AG10803 (cell line): ENCODE measurements at places on chromosomes 7 and 10.
A peak's percentile ranks its signal among the peaks of the same experiment; 100 is the strongest.

- DNase-seq, result no peak
Measured at GRCh38 chr7:90841759-90842429, 245.8 kb downstream of the CDK14 start.

DNA sequence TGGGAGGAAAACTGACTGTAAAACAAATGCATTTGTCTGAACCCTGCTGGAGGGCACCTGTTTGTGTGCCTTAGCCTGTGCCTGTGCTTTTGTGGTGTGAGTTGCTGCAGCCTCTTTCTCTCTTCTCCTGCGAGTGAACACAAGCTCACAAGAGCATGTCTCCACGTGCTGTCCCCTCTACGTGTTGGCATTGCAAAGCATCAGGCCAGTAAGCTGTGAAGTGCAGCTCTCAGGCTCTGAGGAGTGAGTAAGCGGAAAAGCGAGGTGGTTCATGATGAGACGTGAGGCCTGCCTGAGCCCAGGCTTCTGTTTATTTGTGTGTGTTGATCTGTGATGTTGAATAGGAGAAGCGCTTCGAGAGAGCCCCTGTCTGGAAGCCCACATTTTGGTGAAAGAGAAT, 85.6 kb upstream of the PDCD4 start:
- no peak for DNase-seq

DNA sequence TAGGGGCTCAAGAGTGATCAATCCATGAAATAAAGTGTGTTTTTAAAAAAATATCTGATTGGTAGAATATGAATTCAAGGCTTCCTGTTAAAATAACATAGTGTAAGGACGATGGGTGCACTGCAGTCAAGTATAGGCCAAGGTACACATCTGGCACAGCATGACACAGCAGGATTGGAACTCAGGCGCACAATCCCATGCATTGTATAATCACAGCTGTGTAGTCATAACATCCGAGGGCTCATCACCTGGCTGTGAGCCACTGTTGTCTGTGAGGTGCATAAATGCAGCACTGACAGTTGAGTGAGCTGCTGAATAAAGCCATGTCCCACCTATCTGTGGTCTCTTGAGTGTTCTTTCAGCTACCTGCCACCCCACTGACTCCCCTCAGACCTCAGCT, 142.3 kb upstream of the HPS1 start:
- peak; percentile 71 for DNase-seq

GRCh38 chr10:56561336-56561735, 200.3 kb upstream of the ZWINT start:
- DNase-seq, result no peak

DNA sequence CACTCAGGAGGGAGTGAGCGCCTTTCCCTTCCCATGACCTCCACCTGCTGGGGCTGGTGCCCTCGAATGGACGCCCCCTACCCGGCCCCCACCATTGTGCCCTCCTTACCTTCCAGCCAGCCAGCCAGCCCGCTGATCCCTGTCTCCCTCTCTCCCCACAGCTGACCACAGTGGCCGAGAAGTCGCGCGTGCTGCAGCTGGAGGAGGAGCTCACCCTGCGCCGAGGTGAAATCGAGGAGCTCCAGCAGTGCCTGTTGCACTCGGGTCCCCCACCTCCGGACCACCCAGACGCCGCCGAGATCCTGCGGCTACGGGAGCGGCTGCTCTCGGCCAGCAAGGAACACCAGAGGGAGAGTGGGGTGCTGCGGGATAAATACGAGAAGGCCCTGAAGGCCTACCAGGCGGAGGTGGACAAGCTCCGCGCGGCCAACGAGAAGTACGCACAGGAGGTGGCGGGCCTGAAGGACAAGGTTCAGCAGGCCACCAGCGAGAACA, 77.9 kb upstream of the GTF2IRD1 start:
- DNase-seq, result no peak

DNA sequence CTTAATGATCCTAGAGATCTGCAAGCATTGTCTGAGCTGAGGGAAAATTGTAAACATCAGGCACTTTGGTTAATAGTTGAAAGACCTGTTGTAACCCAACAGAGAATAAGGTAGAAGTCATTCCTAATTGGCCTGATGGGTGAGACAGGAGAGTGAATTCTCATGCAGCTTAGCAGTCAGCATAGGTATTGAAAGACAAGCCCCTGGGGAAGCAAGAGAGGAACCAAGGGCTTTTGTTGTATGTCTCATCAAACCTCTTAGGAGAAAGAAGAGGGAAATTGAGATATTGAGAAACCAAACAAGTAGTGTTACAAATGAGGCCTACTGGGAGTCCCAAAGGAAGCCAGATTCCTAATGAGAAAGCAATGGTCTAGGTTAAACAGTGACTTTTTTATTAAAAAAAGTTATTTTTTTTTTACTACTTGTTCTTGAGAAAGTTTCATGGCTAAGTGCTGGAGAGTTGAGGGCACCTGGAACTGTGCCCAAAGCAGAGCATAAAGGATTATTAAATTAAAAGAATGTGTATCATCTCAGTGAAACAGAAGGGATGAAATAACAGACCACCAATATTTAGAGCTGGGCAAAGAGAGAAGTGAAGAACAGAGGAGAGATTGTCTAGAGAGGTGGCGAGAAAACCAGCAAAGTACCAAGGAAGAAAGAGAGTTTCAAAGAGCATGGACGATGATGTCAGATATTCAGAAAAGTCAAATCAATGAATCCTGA, 168.9 kb downstream of the CDK14 start:
- DNase-seq, result no peak

GRCh38 chr7:835485-836401, 3.5 kb downstream of the SUN1 start:
- DNase-seq, result peak; percentile 28

- no peak for DNase-seq
Measured at GRCh38 chr10:80718024-80718423, 180.3 kb downstream of the SH2D4B start.

DNA sequence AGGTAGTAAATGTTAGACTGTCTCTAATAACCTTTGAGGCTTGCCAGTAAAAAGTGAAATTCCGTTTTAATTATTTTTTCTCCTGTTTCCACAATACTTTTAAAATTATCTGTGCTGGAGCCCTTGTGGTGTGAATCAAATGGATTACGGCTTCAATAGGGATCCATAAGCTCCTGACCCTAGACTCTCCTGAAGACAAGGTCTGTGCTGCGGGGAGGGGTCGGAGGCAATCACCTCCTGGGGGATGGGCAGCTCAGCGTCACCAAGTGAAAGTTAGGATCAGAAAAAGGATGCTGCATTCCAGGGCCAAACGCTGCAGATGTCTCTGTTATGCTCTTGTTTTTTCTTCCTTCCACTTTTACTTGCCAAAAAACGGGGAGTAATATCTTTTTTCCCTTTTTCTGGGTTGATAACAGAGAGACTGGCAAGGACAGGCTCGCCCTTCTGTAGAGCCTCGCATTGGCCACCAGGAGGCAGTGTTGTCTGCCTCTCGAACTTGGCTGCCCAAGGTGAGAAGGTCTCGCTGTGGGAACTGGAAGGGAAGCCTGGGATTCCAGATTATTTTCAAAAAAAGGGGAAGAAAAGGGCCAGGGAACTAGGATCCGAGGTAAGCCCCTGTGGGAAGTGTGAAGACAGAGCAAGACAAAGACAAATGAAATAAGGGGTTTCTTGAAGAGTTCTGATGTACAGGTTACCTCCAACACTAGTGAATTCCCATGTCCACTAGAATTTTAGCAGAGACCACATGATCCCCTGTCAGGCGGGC, 621.9 kb downstream of the ACTR3B start:
- DNase-seq, result no peak

DNA sequence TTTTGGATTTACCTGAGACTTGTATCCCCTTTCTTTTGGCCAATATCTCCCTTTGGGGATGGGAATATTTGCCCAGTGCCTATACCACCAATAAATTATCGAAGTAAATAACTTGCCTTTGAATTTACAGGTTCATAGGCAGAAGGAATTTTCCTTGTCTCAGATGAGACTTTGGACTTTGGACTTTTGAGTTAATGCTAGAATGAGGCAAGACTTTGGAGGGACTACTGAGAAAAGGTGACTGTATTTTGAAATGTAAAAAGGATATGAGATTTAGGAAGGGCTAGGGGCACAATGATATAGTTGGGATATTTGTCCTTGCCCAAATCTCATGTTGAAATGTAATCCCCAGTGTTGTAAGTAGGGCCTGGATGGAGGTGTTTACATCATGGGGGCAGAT, 384.5 kb upstream of the GHITM start:
- DNase-seq, result no peak

DNA sequence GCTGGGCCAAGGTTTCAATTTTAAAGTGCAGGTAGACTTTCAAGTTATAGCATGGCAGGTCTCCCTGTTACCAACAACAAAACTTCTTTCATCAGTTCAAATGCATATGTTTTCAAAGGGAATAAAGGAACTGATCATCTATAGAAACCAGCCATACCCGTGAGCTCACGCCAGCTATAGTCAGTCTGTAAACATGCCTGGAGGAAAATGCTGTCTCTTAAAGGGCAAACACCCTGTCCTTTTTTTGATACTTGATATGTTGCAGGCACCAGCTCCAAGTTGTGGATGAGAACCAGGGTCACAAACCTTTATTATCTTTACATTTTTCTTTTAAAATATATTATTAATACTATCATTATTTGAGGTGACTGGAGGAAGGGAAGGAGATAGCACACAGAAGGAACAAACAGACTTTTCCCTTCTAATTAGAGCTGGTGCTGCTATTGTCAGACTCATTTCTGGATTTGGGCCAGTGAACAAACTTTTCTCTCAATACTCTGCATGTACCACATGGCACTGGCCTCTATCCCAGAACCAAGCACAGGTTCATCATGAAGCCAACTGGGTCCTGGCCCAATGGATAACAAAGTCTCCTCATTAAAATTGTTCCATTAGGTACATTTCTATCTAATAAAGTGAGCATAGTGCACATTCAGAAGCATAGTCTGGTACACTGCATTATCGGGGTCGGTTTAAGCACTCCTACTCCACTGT, 1102.4 kb downstream of the SORCS3 start:
- DNase-seq, result no peak

DNA sequence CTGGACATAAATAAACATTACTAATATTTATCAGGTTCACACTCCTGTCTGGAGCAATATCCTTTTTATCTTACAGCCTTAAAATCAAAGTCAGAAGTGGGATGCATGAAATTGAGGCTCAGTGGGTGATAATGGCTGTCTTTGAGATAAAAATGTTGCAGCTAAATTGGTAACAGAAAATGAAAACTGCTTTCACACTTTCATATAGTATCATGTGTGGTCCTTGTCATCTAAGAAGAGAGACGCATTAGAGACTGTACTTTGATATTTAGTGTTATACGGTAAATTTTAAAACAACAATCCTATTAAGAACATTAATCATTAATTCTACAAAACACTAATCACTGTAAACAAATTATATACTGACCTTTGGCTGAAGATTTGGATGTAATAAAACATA, 235.2 kb upstream of the HGF start:
- no peak for DNase-seq

DNA sequence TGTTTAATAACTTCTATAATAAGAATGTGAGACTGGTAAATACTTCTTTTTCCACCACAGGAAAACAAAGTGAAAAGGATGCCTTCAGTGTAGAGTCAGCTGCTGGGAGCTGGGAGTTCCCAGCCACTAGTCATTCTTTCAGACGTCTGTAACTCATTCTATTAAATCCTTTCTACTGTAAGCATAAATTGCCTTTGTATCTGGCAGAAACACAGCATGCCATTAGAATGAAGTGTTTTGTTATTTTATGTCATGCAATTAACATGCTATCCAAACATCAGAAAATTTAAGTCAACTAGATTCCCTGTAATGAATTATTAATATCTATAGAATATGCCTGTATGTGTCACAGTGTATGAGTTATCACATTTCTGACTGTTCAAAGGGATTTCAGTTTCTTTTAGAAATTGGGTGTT, 14.3 kb downstream of the BPGM start:
- peak; percentile 88 for DNase-seq

GRCh38 chr10:116886772-116887171, 37.5 kb downstream of the ENO4 start:
- no peak for DNase-seq

DNA sequence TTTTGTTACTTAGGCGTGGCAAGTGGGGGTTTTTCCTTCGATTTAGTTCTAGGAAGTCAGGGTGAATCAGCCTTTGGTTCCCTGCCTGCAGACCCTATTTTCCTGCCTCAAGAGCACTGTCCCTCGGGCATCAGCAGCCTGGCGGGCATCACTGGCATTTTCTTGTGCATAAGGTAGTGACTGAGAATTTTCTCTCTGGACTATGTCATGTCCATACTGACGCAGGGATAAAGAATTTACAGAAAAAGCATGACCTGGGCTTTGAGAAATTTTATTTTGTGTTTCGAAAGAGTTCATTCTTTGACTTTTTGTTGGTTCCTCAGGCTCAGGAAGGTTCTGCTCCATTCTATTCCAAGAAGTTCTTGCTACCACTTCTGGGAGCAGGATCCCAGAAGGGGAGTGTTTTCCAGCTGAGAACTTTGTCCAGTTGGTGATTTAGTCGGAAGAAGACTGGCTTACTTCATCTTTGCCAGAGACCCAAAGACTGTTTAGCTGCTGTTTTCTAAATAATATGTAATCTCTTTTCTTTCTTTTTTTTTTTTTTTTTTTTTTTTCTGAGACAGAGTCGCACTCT, 213.9 kb upstream of the SH2B2 start:
- DNase-seq, result peak; percentile 37

- DNase-seq, result no peak
Measured at GRCh38 chr10:126523071-126523470, 134.8 kb upstream of the ADAM12 start.

- no peak for DNase-seq
Measured at GRCh38 chr7:27652518-27652917, 10.2 kb downstream of the HIBADH start.

- no peak for DNase-seq
Measured at GRCh38 chr10:89574368-89574767, 39.0 kb upstream of the SLC16A12 start.

GRCh38 chr7:106608661-106609060, 52.3 kb downstream of the CCDC71L start:
- no peak for DNase-seq

DNA sequence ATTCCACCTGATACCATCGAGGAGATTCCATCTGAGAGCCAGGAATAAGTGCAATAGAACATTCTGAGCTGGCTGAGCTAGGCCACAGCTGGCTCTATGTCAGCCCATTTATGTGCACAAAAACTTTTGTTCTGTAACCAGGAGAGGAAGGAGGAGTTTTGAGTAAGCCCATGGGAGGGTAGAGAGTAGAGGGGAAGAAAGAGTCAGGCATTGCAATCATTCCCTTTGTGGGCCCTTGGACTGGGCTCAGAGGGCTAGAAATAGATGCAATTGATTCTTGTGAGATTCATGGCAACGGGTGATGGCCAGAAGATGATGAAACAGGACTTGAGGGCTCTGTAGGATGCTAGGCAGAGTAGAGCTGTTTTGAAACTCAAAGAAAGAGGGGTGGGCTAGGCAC, 104.6 kb upstream of the KIF5B start:
- peak; percentile 16 for DNase-seq
